ENCODE measurements at places on chromosomes 6 and 20.

GRCh38 chr6:152896923-152897322, 85.9 kb downstream of the FBXO5 start:
- no peak for DNase-seq

GRCh38 chr6:152540381-152540780, 96.8 kb downstream of the SYNE1 start:
- DNase-seq = no peak

DNA sequence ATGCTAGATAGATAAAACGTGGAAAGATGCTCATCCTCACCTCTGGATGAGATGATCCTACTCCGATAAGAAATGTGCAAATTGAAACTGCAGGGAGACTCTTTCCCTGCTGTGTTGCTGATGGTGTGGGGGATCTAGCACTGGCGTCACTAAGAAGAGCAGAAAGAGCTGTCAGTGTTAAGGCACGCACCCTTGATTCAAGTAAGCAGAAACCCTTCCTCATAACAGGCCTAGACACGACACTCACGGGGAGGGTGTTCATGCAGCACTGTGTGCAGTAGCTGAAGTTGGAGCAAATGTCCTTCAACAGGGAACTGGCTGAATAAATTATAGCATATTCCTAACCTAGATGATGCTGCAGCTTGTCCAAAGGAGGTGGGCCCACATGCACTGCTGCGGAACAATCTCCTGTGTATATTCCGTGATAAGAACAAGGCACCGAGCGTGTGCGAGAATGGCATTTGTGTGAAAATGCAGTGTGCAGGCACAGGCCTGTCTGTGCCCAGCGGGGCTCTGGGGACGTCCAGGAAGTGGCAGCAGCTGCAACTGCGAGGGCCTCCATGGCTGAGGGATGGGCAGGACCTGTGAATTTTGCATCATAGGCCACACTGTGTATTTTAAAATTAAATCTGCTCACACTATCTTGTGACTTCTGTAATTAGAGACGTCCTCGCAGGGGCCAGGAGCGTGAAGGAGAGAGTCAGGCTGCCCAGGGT, 64.0 kb downstream of the TCP11 start:
- DNase-seq = no peak

DNA sequence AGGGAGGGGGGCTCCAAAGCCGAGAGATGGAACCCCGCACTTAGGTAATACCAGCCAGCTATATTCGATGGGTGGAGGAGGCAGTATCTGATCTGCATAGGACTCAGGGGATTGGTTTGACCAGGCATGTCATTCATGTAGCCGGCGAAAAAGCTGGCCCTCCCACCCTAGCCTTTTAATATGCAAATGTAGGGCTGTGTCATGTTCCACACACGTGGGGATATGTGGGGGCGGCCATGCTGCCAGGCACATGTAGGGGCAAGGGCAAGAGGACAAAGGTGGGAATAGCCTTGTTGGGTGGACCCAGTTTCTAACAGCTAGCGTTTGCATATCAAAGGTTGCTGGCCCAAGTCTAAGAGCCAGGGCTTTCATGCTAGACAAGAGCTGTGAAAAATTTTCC, 39.1 kb upstream of the DDR1 start:
- DNase-seq = no peak

GRCh38 chr6:151252634-151253033, 12.9 kb downstream of the AKAP12 start:
- DNase-seq = no peak

GRCh38 chr6:69816026-69816425, 19.2 kb upstream of the LMBRD1 start:
- DNase-seq = no peak

DNA sequence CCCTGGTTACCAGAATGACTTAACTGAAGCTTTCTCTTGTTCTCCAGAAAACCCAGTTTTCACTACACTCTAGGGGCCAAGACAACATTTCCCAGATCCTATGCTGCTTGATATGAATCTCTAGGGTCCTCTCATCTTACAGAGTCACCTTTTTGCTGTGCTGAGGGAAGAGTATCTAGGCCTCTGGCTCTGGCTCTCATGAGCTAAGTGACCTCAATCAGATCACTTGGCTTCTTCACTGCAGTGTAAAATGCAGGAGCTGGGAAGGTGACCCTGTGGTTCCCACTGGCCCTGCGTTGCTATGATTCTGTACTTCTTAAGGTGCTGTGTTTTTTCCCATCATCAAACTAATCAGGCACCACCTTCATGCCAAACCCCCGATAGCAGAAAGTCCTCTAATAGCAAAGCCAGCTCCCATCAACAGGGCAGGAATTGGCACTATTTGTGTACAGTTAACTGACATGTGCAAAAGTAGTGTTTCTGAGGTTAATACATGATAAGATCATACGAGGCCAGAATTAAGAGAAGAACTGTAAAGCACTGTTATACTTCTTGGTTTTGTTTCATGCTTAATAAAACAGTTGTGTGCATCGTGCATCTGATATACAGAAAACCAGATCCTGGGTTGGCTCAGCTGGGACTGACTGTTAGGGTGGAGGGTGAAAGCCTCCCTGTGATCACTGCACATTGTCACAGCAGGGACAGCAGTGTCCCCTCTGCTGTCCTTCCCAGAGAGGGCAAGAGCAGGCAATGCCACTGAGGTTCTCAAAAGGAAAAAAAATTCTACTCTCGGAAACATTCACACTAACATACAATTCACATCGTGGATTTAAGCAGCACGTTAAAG, 46.7 kb downstream of the CNKSR3 start:
- DNase-seq = no peak

DNA sequence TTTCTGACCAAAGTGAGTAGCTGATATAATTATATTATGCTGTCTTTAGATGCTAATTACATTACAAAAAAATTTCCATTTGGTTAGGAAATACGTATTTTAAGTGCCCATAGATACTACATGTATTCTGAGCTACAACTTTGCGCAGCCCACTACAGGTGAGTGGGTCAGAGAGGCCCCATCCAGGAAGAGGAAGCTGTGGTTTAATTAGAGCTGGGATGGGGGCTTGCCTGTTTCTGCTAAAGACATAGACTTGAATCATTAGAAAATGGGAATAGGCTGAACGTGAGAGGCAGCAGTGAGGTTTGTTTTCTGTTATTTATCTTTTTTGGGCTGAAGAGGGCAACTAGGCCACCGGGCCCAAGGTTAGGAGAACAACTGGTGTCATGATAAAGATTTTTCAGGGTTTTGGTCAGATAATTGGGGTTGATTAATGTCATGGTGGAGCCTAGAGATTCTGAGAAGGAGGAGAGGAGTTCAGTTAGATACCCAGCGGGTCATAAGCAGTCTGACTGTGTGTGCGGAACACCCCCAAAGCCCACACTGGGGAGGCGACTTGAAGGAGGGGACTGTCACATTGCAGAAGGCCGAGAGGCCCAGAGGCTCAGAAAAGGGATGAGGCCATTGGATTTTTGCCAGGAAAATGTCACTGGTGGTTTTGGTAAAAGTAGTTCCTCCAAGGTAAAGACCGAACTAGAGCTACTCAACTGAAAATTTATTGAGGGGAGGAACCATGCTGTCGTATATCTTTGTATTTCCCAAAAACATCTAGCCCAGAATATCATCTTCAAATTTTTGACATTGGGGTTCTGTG, 14.5 kb upstream of the IRF4 start:
- no peak for DNase-seq

DNA sequence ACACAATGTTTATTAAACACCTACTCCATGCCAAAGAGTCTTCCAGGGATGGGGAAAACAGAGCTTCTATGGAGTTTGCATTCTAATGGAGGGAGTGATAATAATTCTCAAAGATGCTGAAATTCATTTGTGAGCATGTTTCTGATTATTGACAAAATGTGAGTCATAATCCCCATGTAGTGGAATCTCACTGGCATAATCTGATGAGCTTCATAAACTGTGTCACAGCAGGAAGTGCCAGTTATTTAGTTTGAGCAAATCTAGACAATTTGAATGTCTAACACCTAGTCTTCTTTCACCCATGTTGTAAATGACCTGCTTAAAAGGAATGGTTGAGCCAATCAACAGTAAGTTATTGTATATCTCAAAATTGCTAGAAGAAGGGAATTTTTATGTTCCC, 95.1 kb downstream of the KCNQ5 start:
- no peak for DNase-seq

DNA sequence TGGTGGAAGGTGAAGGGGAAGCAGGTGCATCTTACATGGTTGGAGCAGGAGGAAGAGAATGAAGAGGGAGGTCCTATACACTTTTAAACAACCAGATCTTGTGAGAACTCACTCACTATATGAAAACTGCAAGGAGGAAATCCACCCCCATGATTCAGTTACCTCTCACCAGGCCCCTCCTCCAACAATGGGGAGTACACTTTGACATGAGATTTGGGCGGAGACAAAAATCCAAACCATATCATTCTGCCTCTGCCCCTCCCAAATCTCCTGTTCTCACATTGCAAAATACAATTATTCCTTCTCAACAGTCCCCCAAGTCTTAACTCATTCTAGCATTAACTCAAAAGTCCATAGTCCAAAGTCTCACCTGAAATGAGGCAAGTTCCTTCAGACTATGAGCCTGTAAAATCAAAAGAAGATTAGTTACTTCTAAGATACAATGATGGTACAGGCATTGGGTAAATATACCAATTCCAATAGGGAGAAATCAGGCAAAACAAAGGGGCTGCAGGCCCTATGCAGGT, 60.5 kb downstream of the EDN1 start:
- DNase-seq = no peak

GRCh38 chr6:20943040-20943627, 408.9 kb downstream of the CDKAL1 start:
- DNase-seq = no peak

- DNase-seq = no peak
Measured at GRCh38 chr20:38067717-38068365, 34.3 kb downstream of the RPRD1B start.

DNA sequence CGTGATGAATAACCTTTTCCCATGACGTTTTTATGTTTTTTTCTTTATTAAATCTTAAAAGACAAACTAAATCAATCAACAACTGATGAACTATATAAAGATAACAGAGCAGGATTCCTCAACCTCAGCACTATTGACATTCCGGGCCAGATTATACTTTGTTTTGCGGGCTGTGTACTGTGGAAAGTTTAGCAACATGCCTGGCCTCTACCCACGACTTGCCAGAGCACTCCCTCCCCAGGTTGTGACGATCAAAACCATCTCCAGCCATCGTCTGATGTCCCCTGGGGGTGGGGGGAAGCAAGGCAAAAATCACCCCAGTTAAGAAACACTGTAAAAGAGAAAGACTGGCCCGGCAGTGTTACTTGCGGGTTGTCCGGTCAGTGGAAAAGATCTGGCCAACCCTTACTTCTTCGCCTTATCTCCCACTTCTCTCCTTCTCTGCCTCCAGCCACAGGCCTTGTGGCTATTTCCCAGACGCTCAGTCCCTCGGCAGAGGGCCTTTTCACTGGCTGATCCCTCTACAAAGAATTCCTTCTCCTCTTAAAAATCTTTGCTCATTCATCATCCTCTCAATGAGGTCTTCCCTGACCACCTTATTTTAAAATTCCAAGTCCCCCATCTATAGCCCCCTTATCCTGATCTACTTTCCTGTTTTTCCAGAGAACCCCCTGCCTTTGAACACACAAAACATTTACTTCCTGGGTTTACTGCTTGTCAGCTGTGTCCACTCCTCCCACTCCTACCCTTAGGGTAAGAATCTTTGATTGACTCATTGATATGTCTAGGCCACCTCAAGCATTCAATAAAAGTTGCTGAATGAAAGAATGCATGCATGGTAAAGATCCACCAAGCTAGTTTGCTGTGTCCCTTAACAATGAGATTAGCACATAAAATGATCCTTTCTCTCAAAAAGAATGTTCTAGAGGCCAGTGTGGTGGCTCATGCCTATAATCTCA, 14.7 kb upstream of the RAB22A start:
- DNase-seq = no peak

DNA sequence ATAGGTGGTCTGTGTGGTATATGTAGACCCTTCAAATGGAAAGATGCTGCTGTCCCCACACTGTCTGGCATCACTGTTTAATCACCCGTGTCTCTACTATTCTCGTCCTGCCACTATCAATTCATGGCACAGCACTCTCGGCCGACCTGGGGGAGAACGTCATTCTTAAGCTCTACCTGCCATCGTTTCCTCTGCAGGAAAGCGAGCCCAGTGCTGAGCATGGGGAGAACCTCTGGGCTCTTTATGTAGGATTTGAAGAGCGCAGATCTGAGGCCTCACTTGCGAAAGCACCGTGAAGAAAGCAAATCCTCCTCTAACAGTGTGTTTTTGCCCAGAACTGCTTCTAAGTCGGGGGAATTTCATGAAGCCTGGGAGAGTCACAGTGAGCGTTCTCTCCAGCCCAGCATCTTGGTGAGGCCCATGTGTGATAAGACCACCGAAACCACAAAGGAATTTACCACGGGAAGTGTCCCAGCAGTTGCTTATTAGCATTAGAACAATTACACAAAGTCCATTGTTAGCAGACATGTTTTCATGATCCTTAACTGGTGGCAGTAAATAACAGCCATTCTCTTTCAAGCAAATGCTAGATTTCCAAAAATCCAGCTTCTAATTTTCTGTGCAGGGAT, 124.3 kb downstream of the SCML4 start:
- no peak for DNase-seq

DNA sequence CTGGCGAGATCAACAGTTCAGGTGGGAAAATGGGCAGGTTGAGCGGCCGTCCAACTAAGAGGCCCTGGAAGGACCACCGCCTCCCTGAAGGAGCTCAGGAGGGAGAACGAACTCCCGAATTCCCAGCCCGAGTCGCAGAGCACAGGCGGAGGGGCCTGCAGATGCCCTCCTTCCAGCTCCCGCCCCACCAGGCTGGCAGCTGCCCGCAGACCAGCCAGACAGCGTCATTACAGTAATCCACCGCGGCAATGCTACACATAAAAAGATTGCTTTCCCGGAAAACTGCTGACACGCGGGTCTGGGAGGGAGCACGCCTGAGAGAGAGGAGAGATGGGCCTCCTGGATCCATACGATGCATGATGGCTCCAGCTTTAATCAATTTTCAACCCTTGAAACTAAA, 30.5 kb upstream of the SLCO4A1 start:
- DNase-seq = no peak

- no peak for DNase-seq
Measured at GRCh38 chr6:116662202-116662601, 6.4 kb downstream of the ZUP1 start.

DNA sequence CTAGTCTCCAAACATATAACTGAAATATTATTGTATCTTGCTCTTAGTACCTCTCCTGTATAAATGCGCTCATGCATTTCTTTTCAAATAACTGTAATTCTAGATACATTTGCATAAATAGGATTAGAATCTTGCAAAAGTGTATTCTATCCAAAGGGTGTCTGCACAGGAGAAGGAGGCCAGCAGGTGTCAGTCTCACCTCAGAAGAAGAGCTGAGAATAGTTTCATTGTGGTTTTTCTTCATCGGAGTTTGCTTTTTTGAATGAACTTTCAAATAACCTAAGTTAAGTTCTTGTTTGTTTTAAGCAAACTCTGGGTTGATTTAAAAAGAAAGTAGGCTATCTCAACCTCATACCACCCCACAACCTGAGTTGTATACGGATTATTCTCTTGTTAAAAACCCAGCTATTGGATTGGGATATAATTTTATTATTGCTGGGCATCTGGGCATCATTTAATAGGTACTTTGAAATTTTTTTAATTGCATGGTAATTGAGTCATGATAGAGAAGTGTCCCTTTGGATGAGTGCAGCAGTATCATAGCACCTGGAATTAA, 125.0 kb upstream of the MLIP start:
- DNase-seq = no peak

- DNase-seq = no peak
Measured at GRCh38 chr6:127114214-127114760, 4.2 kb upstream of the RSPO3 start.
